ENCODE measurements at places on chromosomes 11 and 22.

GRCh38 chr11:91243051-91243450 lies 981.6 kb upstream of the FAT3 start:
- DNase-seq: no peak

DNA sequence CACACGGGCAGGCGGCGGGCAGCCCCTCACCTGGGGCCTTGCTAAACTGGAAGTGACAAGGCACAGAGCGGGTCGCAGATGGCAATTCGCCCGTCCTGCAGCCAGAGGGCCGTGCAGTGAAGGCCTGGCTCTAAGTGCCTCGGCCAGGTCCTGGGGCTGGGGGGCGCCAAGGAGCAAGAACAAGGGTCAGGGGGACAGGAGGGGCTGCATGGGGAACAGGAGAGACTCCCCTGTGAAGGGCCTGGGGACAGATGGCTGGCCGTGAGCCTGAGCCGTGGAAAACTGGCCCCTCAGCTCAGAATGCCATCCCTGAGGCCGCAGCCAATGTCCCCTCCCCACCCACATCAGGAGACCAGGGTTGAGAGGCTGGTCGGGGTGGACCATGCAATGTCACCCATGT lies 60.0 kb downstream of the RTL6 start:
- no peak for DNase-seq

- peak; percentile 4 for DNase-seq
Measured at GRCh38 chr11:6022956-6023355, 7.6 kb downstream of the OR56A1 start.

- DNase-seq: no peak
Measured at GRCh38 chr11:83456075-83456474, 169.9 kb upstream of the CCDC90B start.

DNA sequence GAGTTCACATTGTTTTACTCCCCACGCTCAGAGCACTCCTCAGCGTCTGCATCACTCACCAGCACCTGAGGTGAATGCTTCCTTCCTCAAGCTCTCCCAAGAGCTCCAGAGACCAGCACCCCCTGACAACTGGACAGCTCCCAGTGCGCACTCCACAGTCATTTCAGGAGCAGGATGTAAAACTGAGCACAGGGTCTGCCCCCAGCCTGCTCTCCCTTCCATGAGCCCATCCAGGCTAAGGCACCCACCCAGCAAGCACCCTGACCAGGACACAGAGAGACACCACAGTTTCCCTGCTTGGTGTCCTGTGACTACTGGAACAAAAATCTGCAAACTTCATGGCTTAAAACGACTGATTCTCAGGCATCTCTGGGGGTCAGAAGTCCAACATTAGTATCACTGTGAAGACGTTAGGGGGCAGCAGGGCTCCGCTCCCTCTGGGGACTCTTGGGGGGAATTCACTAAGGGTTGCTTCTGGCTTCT lies 3.3 kb downstream of the SCGB1D2 start:
- DNase-seq: no peak

DNA sequence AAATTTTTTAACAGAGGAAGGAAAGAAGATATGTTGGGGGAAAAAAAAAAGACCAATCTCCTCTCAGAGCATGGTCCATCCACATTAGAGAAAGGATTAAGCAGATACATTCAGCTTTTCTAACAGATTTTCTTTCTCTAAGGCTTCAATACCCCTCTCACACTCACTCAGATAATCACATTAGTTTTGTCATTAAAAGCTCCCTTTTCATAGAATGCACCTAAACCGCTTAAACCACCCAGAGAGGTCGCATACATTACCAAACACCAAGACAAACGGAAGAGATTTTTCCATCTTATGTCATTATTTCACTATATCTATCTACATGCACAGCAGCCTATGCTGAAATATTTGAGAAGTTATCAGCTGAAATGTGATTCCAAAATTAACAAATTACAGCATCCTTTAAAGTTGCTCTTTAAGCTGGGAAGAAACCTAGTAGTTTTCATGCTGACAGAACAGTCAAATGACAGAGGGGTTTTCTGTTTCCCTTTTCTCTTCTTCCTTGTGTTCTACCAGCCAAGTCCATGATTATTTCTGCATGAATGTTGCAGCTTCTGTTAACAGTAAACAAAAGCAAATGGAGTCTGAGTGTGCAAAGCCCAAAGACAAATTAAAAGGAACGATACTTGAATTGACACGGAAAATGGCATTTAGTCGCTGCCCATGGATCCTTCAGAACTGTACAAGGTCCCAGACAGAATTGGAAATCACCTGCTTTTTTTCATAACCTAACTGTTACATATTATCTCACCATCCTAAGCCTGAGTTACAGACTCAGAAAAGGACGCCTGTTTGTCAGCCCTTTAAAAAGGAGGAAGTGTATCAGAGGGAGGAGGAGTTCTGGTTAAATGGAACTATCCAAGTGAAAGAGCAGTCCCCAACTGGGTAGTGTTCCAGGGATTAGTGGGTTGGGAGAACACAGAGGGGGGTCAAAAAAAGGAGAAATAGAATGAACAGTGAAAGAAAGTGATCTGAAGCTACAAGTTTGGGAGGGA lies 54.6 kb downstream of the PRCP start:
- no peak for DNase-seq
